ENCODE measurements at places on chromosomes 16 and 17. TPM values are rescaled to one million over a fixed set of nuclear protein-coding genes. Genes with fewer than 3 reads are reported as not detected.

CD68 gene
- 34.5 TPM for total RNA-seq

COL1A1 gene
- total RNA-seq = 20.7 TPM

GLTPD2 gene
- not detected for total RNA-seq

ITGA2B gene
- 0.42 TPM for total RNA-seq

IRF8 gene
- total RNA-seq = 5.1 TPM

SEPTIN1 gene
- 2.5 TPM for total RNA-seq

PERCC1 gene
- total RNA-seq = not detected

CCDC200 gene
- not detected for total RNA-seq

CDRT15L2 gene
- total RNA-seq = not detected

FBXL16 gene
- 0.45 TPM for total RNA-seq

GAS2L2 gene
- total RNA-seq = 0.50 TPM

DNA sequence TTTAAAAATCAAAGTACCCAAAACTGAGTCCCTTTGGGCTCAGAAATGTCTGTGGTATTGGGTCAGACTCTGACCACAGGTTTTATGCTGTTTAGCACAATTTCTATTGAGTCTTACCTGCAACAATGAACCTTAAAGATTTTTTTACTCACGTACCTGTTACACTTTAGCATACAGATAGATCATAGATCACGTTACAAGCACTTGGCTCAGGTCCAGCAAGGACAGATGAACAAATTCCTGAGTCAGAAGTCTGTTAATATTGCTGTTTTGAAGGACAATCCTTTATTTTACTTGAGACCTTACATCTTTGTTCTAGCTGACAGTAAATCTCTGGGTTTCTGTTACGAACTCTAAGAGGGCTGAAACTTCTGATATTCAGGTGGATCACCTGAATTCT lies 12.8 kb downstream of the SLC7A6OS start:
- DNase-seq = no peak

- DNase-seq = no peak
Observed at GRCh38 chr16:86919078-86919477, 340.7 kb downstream of the FOXL1 start.

- peak; percentile 88 for DNase-seq
Observed at GRCh38 chr17:77349976-77350830, 209.4 kb downstream of the SEC14L1 start.

DNA sequence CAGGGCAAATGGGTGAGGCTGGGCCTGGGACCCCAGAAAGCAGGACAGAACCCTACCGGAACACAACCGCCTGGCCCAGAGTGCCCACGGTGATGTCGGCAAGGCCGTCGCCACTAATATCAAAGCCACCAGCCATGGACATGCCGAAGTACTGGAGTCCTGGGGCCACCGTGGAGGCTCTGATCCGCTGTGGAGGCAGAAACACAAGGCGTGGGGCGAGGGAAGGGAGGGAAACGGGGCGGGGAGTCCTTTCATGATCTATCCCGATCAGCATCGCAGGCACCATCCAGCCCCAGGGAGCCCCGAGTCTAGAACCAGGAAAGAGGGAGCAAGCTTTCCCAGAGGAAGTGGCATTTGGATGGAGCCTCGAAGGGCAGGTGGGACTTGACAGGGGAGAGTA lies 26.6 kb downstream of the HASPIN start:
- no peak for DNase-seq

DNA sequence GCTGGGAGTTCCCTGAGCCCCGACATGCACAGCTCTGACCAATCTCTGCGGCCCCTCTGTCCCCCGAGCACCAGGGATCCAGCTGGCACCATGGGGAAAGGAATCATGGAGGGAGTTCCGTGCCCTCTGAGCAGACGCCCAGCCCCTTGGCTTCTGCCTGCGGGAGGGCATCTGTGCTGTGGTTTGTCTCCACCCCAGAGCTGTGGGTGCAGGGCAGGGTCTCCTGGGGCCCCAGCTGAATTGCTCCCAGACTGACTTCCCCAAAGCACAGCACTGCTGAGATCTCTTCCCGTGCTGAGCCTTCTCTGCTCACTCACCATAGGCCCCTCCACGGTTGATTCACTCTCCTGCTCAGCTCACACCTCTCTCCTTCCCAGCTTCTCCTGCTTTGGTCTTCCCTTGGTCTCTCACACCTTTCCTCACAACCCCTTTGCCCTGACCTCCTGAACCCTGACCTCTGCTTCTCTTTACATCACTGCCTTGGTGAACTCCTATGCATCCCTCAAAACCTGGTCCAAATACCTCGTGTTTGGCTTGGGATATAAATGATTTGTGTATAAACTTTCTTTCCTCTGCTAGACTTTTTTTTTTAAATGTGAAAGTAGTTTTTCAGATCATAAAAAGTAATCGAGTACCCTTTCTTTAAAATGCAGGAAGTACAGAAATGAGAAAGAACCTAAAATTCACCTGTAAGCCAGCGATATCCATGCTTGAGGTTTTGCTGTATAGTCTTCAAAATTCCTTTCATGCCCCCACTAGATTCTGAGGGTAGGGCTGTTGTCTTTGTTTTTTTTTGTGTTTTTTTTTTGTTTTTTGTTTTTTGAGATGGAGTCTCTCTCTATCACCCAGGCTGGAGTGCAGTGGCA lies 265.3 kb downstream of the SEC14L1 start:
- no peak for DNase-seq

GRCh38 chr17:7437950-7438614 lies 1.2 kb upstream of the FGF11 start:
- DNase-seq = no peak

GRCh38 chr16:3764409-3764808 lies 47.1 kb upstream of the TRAP1 start:
- DNase-seq = no peak

DNA sequence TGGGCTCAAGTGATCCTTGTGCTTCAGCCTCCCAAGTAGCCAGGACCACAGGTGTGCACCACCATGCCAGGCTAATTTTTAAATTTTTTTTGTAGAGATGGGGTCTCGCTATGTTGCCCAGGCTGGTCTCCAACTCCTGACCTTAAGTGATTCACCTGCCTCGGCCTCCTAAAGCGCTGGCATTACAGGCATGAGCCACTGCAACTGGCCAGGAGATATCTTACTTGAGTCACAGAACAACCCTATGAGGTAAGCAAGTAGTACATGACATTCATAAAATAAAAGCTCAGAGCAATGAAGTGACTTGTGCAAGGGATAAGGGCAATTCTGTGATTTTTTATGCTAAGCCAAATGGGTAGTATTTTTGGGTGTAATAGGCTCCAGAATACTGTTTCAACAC lies 57.3 kb downstream of the CDC27 start:
- DNase-seq = no peak

- no peak for DNase-seq
Observed at GRCh38 chr17:79607940-79608623, 2.8 kb downstream of the RBFOX3 start.

- no peak for DNase-seq
Observed at GRCh38 chr17:36089888-36090836, at the start of gene CCL3. CCL3 (minus strand) TSS chr17:36090143; CDS start chr17:36090058, 85 bp downstream.

DNA sequence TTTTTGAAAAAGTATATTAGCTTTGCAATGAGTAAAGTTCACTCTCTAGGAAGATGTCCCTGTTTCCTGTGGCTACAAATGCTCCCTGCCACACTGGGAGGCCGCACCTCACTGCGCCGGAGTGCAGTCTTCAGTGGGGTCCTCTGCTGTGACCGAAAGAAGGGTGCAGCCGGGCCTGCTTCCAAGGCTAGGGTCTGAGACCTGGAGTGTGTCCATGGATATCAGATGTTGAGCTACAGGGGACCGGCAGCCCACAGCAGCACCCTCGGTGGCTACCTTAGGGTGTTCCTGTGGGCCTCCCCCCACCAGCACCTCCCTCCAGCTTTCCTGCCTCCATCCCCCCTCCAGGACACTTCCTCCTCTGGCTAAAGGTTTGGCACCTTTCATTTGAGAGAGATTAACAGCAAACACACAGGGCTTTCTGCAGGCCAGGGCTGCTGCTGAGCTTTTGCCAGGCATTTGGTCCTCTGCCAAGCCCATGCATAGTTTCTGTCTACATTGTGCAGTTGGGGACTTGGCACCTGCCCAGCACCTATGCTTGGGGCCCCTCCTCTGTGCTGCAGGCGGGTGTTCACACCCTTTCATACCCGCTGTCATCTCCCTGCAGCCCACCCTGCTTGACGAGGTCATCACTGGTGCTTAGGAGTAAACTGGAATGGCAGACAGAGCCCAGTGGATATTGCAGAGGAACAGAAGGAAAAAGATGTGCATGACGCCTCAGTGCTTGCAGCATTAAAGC lies 33.8 kb upstream of the CRISPLD2 start:
- no peak for DNase-seq

- no peak for DNase-seq
Observed at GRCh38 chr16:18037051-18037450, 299.5 kb downstream of the NPIPA8 start.

- no peak for DNase-seq
Observed at GRCh38 chr17:76102944-76103273, 678 bp downstream of the EXOC7 start.

DNA sequence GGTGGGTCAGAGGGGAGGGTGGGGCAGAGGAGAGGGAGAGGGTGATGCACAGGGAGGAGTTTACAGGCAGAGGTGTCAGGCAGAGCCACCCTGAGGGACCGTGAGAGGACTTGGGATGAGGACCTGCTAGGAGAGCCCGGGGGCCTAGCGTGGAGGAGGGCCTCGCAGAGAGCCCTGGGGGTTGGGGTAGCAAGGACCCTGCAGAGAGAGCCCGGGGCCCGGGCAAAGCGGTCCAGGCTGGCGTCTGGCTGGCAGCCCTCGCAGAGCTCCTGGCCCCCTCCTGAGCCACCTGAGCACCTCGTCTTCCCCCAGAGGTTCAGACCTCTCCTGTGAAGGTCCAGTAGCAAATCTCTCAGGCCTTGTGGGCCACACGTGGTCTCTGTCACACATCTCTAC lies 42.0 kb upstream of the ZNF469 start:
- no peak for DNase-seq

GRCh38 chr16:72728516-72728915 lies 319.4 kb downstream of the ZFHX3 start:
- no peak for DNase-seq

GRCh38 chr16:1427473-1428461 lies 3.1 kb upstream of the PERCC1 start:
- no peak for DNase-seq

- no peak for DNase-seq
Observed at GRCh38 chr17:8940866-8941471, 24.5 kb downstream of the PIK3R5 start.

GRCh38 chr17:36576793-36577192 lies 14.9 kb upstream of the DHRS11 start:
- no peak for DNase-seq
